Naive thymus-derived CD8-positive, alpha-beta T cell (primary cell): ENCODE measurements at places on chromosomes 5 and 9. TPM values are rescaled to one million over a fixed set of nuclear protein-coding genes. Genes with fewer than 3 reads are reported as not detected.

- DNase-seq = no peak
These were observed 108.6 kb downstream of the TRIO start for GRCh38 chr5:14251733-14252132.

DNA sequence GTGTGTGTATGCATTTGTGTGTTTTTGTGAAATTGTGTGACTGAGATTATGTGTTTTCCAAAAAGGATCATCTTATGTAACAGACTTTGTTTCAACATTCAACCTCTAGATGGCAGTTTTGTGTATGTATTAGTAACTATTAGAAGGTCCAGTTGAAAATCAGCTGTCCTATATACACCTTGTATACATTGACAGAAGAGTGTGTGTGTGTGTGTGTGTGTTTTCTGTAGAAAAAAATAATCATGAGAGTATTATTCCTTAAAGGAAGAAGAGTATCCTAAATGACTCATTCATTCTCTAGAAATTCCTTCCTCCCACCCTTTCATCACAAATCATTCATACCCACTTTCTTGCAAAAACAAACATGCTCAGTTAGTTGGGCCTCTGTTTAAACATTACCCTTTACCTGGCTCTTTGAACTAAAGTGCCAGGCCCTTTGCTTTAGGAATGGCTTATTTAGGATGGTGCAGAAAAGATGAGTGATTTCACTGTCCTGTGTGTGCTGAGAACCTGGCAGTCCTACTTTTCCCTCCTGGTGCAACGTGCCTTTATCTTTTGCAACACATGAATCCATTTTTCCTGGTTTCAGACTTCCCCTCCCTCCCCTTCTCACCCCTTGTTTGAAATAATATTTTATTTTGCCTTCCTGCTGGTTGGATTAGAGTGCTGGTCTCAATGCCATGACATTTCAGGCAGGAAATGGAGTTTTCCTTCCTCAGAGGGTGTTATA lies 152.2 kb downstream of the ARHGAP26 start:
- no peak for DNase-seq

The BTNL3 gene
- not detected for total RNA-seq

The MTMR12 gene
- total RNA-seq = 25.4 TPM

- no peak for DNase-seq
These were observed 35.5 kb downstream of the EFNA5 start for GRCh38 chr5:107634981-107635848.

DNA sequence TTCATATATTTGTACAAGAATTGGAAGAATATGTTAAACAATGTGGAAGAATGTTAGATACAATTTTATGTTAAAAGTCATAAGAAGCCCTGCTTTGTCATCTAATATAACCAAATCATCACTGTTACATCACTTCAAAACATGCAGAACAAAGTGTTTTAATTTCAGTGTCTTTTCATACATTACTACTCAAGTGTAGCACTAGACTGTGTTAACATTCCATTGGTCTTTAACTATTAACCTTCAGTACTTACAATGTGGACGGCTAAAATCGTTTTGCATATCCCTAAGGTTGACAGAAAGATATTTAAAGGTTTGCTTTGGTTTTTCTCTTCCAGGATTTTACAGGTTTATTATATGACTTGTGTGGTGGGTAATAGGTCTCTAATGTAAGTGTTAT lies 50.9 kb downstream of the VCAN start:
- DNase-seq = no peak

GRCh38 chr5:10505517-10506095 lies 58.3 kb upstream of the ANKRD33B start:
- DNase-seq = no peak

GRCh38 chr5:123450114-123450513 lies 26.9 kb upstream of the CEP120 start:
- no peak for DNase-seq

- DNase-seq = no peak
These were observed 42.2 kb downstream of the ANKH start for GRCh38 chr5:14829396-14829795.

The CDKN2B gene
- total RNA-seq = not detected
